ENCODE measurements at places on chromosomes 12 and 14. TPM values are rescaled to one million over a fixed set of nuclear protein-coding genes. Genes with fewer than 3 reads are reported as not detected.

DNA sequence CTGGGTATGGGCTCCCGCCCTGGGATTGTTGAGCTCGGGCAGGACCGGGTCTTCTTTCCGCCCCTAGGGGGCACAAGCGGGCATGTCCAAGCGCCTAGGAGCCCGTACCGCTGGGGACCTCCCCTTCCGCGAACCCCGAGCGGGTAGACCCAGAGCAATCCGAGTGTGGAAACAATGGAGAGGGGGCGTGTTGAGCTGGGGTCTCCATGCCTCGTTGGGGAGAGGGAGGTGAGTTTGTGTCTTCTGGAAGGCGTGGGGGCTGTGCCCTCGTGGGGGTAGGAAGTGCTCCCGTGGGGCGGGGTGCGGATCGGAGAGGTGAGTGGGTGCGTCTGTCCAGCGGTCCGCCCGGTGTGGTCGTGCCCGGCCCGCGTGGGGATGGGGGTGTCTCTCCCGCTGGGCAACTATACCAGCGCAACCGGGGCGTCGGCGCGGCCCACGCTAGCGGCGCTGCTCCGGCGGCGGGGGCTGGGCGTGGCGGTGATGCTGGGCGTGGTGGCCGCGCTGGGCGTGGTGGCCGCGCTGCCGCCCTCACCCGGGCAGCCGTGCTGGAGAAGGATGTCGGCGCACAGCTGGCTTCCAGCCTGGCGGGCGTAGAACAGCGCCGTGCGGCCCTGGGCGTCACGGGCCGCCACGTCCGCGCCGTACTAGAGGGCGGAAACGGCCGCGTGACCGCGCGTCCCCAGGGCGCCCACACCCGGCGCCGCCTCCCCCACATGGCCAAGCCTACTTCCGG lies 12.2 kb downstream of the AGAP2 start:
- peak; percentile 86 for DNase-seq

DNA sequence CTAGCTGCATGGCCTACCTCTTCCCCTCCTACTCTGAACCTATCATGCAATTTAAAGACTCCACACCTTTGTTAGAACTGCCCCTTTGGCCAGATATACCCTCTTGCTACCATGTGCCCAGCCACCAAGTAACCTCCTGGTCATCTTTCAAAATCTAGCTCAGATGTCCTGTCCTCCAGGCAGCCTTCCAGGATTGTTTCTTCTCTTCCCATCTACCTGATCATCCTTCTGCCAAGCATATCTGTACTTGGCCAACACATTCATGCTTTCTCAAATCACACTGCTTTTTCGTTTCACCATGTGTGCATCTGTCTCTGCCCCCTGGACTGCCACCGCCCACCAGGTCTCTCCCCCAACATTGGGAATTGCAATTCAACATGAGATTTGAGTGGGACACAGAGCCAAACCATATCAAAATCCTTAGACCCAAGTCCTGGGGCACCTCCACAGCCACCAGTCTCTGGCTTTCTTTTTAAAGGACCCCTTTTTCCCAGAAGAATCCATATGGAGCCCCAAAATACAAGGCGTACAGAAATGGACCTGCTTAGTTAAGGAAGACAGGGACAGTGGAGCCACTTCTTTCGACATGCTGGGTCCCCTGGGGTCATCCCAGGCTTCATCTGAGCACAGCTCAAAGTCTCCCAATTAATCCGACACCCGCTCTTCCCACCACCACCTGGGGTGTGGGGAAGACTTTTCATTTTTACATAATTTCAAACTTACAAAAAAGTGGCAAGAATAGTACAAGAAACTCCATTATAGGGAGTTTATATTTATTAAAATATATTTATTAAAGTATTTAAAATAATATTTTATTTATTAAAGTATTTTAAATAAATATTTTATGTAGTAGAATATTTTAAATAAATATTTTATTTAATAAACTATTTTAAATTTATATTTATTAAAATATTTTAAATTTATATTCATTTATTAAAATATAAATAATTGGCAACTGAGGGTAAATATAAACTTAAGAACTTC lies 7.9 kb upstream of the CMKLR1 start:
- no peak for DNase-seq

DNA sequence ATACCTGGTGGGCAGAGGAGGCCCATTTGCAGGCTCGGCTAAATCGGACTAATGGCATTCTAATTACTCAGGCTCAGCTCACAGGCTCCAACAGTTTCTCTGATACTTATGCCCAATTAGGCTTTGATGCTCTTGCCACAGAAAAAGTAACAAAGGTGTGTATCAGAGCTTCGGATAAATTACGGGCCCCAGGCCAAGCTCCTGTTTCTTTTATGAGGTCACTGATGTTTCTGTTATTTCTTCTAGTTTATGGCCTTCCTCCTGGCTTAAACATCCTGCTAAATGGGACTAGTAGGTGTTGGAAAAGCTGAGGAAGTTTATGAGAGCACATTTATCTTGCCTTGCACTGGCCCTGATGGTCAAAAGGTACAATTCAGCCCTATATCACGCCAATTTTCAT lies 28.8 kb upstream of the C12orf75 start:
- no peak for DNase-seq

- DNase-seq: no peak
These were observed 16.7 kb downstream of the NEUROD4 start for GRCh38 chr12:55036326-55037115.

The KLHL33 gene
- 0.17 TPM for total RNA-seq

- DNase-seq: peak; percentile 95
These were observed 44.2 kb downstream of the KCTD10 start for GRCh38 chr12:109432842-109433304.

DNA sequence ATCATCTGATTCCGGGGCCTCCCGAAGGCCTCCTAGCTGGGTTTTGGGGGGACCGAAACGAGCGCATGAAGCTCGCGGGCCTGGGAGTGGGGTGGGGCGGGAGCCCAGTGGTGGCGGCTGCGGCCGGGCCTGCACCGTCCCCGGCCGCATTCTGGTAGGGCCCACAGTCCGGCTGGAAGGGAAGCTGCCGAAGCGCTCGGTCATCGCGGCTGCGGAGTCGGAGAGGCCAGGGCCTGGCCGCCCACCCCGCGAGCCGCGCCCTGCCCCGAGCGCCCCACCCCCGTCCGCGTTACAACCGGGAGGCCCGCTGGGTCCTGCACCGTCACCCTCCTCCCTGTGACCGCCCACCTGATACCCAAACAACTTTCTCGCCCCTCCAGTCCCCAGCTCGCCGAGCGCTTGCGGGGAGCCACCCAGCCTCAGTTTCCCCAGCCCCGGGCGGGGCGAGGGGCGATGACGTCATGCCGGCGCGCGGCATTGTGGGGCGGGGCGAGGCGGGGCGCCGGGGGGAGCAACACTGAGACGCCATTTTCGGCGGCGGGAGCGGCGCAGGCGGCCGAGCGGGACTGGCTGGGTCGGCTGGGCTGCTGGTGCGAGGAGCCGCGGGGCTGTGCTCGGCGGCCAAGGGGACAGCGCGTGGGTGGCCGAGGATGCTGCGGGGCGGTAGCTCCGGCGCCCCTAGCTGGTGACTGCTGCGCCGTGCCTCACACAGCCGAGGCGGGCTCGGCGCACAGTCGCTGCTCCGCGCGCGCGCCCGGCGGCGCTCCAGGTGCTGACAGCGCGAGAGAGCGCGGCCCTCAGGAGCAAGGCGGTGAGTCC lies at the start of gene KLC1:
Gene KLC1, plus strand, starts transcription at position 528 of the 819 bp plus-strand sequence. CDS start 25,354 bp downstream, outside the sequence.
- peak; percentile 81 for DNase-seq

- no peak for DNase-seq
These were observed 41.8 kb downstream of the FMNL3 start for GRCh38 chr12:49665384-49665783.

Data from dermis blood vessel endothelial cell (primary cell).